ENCODE measurements at places on chromosomes 2 and 18.

DNA sequence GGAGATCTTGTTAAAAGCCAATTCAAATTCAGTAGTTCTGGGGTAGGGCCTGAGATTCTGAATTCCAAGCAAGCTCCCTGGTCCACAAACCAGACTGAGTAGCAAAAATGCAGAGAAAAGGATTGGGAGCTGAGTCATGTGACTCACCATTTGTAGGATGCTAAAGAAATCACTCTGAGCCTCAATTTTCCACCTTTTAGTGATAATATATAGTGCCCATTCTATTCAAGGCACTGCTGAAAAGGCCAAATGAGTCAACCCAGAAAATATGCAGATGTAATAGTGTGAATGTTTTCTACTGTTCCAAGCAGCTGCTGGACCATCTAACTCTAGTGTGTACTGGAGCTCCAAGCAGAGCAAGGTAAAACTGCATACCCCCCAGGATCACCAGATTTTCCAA lies 47.2 kb downstream of the SLC14A2 start:
- no peak for DNase-seq

DNA sequence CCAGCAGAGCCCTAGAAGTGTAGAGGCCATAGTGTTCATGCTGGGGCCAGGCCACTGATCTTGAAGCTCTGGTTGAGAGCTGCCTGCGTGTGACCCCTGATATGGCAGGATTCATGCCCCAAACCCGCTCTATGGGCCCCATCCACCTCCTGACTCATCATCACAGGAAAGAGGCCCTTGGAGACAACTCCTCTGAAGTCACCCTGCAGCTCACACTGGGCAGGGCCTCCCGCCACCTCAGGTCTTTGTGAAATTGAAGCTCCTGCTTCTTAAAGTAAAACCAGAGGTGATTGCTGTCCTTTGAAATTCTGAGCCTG lies 12.0 kb upstream of the TUBB6 start:
- DNase-seq = no peak

DNA sequence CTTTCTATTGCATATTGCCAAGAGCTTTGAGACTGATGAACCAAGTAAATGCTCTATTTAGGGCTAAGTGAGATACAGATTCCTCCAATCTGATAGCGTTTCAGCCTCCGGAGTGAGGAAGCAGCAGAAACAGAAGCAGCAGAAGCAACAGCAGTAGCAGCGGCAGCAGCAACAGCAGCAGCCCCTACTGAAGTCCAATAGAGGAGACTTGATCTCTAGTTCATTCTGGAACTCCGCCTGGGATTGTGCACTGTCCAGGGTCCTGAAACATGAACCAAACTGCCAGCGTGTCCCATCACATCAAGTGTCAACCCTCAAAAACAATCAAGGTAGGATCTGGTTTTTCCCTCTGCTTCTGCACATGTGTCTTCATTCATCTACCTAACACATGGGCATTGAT lies at the start of gene DPP10:
DPP10 (plus strand) TSS at position 132 of the 400 bp plus-strand sequence.
- DNase-seq = no peak

DNA sequence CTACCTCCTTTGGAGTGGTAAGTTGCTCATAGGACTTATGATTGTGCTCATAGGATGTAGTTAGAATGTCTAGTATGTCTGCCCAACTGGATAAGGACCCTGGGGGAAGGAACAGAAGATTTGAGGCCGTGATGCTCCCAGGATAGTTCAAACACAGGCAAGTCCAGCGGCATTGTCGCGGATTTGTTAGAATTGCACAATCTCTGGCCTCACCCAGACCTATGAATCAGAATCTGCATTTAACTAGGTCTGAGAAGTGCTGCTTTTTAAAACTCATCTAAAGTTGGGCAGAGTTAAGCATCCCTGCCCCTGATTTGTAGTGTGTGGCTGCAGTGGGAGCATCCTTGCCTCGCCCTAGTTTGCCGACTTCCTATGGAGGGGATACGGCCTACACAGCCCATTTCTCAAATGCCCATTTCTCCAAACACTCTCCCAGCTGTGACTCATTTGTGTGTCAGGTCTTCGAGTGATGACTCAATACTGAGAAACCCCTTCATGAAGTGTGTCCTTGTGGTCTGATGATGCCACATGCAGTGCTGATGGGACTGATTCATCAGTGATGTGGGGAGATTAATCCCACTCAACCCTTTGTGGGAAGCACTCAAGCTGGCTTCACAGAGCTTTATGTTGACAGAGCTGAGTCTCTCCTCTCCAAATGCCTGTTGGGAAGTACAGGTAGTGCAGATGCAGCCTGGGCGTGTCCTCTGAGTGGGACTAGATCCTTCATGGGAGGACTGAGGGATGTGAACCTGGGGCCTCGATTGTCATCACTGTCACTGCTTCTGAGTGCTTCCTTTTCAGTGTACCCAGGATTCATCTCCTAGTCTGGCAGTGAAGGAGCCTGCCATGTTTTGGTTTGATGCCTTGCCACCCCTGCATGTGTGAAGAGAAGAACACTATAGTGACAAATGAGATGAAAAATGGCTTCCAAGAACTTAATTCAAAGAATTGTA lies 18.7 kb downstream of the SMIM21 start:
- DNase-seq = peak; percentile 80

DNA sequence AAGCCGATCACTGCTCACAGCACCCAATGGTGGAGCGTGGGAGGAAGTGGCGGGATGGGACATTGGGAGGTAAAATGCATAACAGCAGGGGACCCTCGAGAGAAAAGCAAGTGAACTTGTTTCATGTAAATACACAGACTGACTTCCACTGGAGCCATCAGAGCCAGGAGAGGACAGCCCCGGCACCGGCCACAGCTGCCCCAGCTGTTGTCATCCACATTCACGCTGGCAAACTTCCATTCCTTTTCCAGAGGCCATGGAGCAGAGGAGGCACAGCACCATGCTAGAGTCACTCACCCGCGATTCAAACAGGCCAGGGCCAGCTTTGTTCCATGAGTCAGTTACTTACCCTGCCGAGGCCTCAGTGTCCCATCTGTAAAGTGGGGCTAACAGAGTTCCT lies 610.9 kb upstream of the SALL3 start:
- no peak for DNase-seq

DNA sequence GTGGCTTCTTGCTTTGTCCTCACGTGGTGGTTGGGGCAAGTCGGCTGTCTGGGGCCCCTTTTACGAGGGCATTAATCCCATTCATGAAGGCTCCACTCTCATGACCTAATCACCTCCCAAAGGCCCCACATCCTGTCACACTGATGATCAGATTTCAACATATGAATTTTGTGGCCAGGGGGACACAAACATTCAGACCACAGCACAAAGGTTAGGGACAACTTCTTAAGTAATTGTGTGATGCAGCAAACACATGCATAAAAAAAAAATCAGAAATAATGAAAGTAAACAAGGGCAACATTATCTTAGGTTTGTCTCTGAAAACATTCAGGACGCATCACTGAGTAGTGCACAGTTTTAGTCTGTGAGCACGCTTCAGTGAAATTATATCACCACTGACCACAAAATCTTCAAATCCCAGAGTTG lies 54.2 kb upstream of the FRZB start:
- DNase-seq = peak; percentile 52

- no peak for DNase-seq
These were observed 254.6 kb upstream of the PIK3C3 start for GRCh38 chr18:41700416-41700815.

- DNase-seq = no peak
These were observed 183.9 kb downstream of the EIPR1 start for GRCh38 chr2:3193443-3194330.
